ENCODE measurements at places on chromosomes 13 and 19.
A peak's percentile ranks its signal among the peaks of the same experiment; 100 is the strongest.

GRCh38 chr19:38691938-38692457 lies 44.5 kb downstream of the ACTN4 start:
- DNase-seq = peak; percentile 82

DNA sequence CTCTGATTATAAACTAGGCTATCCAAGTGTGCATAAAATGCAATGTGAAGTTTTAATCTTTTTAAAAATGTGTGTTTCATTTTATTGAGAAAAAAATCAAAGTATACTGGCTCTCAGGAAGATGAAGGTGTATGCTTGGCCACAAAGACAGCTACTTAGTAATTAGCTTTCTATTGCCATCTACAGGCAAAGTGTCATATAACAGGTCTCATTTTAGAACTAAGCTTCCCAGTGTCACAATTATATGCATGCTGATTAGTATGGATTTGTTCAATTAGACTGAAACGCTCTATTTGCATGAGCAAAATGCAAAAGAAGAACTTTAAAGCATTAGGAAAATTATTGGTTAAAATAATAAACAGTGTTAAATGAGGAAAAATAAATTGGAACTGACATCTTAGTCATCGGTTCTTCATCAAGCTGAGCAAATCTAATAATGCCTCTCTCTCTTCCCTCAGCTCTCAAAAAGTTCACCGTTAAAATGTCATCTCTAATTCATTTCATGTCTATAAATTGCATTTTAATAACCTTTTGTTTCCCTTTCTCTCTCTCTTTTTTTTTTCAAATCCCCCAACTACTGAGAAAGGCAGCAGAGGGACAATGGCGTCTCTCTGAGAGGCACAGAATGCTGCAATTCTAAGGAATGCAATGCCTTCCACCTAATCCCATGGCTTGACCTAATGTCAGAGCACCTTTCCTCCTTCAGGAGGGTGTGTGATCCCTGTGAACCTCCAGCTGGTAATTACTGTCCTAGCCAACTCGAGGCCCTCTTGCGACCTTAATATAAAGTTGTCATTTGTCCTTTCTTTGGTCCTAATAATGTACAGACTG lies 313.1 kb upstream of the MAB21L1 start:
- DNase-seq = no peak

GRCh38 chr13:33918199-33918932 lies 100.4 kb downstream of the RFC3 start:
- DNase-seq = no peak

DNA sequence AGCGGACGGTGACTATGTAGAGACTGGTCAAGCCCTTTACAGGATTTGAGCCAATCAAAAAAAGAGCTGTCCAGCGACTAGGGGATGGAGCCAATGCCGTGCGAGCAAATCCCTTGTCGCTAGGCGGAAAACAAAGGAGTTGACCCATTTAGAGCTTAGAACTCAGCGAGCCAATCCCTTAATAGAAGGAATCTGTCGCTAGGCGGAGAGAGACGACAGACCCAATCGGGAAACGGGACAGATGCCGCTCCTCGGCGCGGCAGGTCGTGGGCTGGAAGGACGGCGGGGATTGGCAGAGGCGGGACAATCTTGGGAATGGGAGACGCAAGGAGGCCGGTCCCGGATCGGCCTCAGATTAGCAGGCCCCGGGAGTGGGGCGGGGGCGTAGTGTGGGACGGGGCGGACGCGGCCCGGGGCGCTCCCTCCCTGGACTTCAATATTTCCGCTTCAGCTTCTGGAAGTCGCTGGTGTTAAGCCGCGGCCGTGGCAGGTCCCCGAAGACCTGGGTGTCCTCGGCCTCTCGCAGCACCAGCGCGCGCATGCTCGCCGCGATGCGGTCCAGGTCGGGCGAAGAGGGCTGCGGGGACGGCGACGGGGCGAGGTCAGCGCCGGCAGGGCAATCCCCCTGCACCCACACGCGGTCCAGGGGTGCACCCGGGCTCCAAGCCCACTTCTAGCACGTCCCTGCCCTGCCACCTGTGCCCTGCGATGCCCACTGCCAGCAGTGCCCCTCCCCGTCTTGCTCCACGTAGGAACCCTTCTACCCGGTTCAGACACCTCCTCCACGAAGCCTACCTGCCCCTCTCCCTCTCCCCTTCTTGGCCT lies 2.3 kb upstream of the PNKP start:
- DNase-seq = peak; percentile 96

- DNase-seq = peak; percentile 42
These were observed 484.5 kb downstream of the DIAPH3 start for GRCh38 chr13:59679254-59679653.

- no peak for DNase-seq
These were observed 65.1 kb downstream of the TM9SF2 start for GRCh38 chr13:99566125-99567083.

DNA sequence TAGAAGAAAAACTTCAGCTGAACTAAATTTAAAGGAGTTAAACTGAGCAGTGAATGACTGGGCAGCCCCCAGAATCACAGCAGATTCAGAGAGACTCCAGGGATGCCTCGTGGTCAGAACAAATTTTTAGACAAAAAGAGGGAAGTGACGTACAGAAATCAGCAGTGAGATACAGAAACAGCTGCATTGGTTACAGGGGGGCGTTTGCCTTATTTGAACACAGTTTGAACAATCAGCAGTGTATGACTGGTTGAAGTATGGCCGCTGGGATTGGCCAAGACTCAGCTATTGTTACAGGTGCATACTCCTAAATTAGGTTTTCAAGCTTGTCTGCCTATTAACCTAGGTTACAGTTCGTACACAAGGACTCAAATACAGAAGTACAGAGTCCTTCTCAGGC lies 2.2 kb upstream of the SPRYD7 start:
- no peak for DNase-seq

DNA sequence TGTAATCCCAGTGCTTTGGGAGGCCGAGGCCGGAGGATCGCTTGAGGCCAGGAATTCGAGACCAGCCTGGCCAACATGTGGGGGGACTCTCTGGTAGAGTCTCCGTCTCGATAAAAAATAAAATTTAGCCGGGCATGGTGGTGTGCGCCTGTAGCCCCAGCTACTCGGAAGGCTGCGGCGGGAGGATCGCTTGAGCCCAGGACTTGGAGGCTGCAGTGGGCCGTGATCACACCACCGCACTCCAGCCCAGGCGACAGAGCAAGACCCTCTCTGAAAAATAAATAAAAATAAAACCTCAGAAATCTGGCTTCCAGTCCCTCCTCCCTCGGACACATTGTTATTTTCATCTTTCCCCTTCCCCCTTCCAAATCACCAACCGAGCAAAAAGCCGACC lies 332 bp downstream of the IRGQ start:
- DNase-seq = no peak

GRCh38 chr13:102039264-102039663 lies 362.6 kb downstream of the FGF14 start:
- peak; percentile 84 for DNase-seq

- DNase-seq = peak; percentile 60
These were observed 12.0 kb downstream of the KHSRP start for GRCh38 chr19:6412447-6413091.

- no peak for DNase-seq
These were observed 22.6 kb downstream of the ELF1 start for GRCh38 chr13:40996426-40997092.

DNA sequence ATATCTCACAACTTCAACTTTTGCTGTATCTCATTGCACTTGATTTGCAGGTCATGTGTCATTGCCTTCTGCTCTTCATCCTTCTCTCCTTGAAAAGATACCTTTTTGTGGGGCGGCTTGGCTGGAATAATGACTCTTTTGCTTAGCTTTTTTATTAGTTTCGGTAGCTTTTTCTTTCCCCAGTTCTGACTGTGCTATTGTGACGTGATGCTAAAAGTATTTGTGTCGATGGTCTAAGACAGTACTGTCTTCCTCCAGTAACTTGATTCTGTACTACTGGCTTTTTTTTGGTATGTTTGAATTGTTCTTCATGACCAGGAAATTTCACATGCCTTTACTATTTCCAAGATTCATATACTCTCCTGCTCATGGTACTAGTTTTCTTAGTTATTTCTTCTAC lies 63.1 kb downstream of the SLITRK1 start:
- no peak for DNase-seq

GRCh38 chr13:50437252-50437651 lies 406.2 kb downstream of the DLEU7 start:
- no peak for DNase-seq

DNA sequence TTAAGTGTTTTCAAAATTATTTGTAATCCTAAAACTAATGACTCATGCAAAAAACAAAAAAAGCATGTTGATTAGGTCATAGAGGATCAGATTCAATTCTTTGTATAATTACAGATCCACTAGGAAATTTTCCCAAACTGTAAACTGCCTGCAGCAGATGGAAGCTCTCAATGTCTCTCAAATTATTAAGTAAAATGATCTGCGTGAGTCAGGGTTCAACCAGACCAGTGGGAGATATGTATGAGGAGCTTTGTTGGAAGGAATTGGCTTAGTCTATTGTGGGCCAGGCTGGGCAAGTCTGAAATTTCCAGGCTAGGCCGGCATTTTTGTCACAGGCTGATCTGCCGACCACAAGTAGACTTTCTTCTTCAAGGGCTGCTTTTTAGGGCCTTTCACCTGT lies 14.4 kb upstream of the SACS start:
- DNase-seq = no peak

GRCh38 chr19:6340493-6341201 lies 7.2 kb upstream of the ACER1 start:
- no peak for DNase-seq

DNA sequence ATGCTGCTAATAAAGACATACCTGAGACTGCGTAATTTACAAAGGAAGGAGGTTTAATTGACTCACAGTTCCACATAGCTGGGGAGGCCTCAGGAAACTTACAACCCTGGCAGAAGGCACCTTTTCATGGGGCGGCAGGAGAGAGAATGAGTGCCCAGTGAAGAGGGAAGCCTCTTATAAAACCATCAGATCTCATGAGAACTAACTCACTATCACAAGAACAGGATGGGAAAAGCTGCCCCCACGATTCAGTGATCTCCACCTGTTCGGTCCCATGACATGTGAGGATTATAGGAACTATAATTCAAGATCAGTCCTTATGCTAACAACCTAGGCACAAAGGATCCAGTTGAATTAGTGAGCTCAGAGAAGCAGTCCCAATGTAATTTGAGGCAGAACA lies 59.4 kb downstream of the GPC6 start:
- no peak for DNase-seq

DNA sequence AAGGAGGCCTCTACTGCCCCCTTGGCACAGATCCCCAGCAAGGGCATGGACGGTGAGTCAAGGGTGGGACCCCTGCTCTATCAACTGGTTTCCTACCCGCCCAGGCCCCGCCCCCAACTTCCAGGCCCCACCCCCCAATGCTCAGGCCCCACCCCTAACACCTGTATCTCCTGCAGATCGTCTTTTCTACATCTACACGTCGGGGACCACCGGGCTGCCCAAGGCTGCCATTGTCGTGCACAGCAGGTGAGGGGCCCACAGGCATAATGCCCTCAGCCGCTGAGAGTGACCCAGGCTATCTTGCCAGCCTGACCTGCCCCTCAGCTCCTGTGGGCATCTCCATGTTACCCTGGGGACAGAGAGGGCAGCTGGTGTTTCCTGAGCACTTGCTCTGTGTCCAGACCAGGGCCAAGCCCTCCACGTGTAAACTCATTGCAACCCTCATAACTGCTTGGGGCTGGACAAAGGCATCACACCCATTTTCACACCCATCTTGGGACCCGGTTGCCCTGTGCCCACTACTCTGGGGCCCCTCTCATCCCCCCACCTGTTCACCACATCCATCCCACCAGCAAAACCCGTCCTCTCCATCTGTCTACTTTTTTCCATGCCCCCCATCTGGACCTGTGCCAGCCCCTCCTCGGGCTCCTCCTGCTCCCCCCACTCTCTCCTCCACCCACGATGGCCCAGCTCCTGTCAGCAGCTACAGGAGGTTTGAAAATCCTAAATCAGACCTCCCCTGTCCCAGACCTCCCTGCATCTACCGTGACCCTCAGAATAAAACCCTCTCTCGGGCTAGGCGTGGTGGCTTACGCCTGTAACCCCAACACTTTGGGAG lies 17.2 kb downstream of the SLC27A1 start:
- DNase-seq = no peak

- no peak for DNase-seq
These were observed 1310.6 kb downstream of the SLITRK1 start for GRCh38 chr13:82571653-82572052.

DNA sequence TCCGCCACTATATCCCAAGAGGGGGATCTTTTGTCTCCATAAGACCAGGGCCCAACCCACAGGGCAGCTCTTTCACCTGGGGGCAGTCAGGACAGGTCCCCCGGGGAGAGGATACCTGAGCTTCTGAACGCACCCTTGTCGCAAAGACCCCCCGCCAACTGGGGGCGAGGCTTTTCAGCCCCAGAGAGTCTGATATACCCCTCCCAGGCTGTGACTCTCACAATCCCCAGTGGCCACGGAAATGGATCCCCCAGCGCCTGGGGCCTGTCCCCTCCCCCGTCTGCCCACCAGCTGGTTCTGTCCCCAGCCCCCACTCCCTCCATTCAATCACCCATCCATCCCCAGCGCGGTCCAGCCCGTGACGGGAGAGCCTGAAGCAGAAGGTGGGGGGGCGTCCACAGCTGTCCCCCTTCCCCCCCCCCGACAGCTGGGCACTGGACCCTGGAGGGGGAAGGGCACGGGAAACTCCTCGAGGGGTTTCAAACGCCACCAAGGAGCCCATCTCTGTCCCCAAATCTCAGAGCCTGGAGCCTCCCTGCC lies 823 bp downstream of the DOCK6 start:
- no peak for DNase-seq

DNA sequence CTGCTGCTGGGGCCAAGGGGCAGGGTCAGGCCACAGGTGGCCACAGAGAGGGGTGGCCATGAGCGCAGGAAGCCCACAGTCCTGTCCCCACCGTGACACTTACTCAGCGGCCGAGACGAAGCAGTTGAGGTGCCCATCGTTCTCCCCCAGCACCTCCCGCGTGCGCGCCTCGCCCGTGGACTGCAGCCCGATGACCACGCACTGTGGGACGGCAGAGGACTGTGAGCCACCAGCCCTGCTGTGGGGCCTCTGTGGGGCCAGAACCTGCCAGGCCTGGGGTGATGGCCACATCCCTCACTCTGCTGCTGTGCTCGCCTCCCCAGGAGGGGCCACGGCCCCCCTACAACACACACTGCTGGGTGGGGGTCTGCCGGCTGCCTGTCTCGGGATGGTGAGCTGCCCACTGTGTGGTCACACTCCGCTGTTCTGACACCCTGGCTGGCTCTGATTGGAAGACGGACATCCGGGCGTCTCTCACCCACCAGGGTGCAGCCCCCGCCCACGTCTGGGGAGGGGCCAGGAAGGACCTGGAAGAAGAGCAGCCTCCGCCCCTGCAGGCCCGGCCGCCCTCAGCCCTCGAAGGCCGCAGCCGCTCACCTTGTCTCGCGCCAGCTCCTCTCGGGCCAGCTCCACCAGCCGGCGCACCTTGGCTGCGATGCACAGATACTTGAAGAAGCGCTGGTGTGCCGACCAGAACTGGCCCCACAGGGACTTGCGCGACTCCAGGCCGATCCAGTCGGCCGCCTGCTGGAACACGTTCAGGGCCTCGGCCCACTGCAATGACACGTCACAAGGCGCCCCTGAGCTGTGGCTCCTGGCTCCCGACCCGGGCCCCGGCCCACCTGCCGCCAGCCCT lies 13.2 kb downstream of the GPX4 start:
- peak; percentile 11 for DNase-seq

- DNase-seq = no peak
These were observed 12.0 kb downstream of the EVI5L start for GRCh38 chr19:7841751-7842660.

All from BE2C (cell line).